Neural progenitor cell (in vitro differentiated cells): ENCODE measurements at places on chromosomes 11 and 22. TPM values are rescaled to one million over a fixed set of nuclear protein-coding genes. Genes with fewer than 3 reads are reported as not detected.
A peak's percentile ranks its signal among the peaks of the same experiment; 100 is the strongest.

The BTBD18 gene
- not detected in 2 replicates for total RNA-seq

The TRIOBP gene
- total RNA-seq, result 25.2 and 51.0 TPM in 2 replicates

The HEPN1 gene
- not detected in 2 replicates for total RNA-seq

The WDR74 gene
- total RNA-seq, result 40.0 and 47.4 TPM in 2 replicates

The KCNK4 gene
- 0.19 TPM in 1 of 2 replicates, not detected in the other for total RNA-seq

The IRAG1 gene
- 5.2 and 5.9 TPM in 2 replicates for total RNA-seq

The GNB1L gene
- total RNA-seq, result 3.0 and 11.6 TPM in 2 replicates

The MS4A6E gene
- total RNA-seq, result not detected in 2 replicates

- H3K4me3 ChIP-seq, result no peak overlapping the region
- H3K36me3 ChIP-seq, result no peaks in the 10 kb centered on the region
- H3K27me3 ChIP-seq, result no peaks in the 10 kb centered on the region
- no peak for DNase-seq
Measured at GRCh38 chr11:116527180-116527991, 245.4 kb downstream of the BUD13 start.

DNA sequence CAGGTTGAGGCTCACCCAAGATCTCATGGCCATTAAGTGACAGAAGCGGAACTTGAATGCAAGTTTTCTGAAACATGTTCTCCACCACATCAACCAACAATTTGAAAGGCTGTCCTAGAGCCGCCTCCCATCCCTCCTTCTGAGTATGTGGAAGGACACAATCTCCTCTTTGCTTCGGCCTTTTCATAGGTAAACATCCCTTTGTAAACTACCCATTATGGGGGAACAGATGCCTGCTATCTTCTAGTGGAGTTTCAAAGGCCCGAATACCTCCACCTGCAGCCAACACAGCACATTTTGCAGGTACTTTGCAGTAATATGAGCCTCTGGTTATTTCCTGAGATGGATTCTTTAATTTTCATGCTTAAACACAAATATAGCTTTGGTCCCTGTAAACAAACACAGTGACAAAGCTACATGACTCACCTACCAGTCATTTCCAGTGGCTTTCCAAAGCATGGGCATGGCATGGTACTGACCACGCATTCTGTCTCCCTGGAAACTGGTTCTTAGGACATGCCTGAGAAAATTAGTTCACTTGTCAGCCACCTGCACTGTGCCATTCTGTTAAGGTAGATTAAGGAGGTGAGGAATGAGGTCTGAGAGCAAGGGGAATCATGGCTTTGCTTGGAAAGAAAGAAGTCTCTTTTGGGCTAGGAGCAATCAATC lies 60.2 kb downstream of the EHF start:
- H3K27ac ChIP-seq, result no peak overlapping the region
- no peak for DNase-seq
- no peaks in the 10 kb centered on the region for H3K27me3 ChIP-seq
- H3K4me1 ChIP-seq, result peaks cover 10% of the 10 kb centered on the region
- no peak overlapping the region for H3K4me3 ChIP-seq

GRCh38 chr11:107472966-107473365 lies 15.3 kb upstream of the CWF19L2 start:
- H3K4me1 ChIP-seq, result no peaks in the 10 kb centered on the region
- H3K4me3 ChIP-seq, result no peak overlapping the region
- no peaks in the 10 kb centered on the region for H3K36me3 ChIP-seq
- no peak for DNase-seq
- no peaks in the 10 kb centered on the region for H3K27me3 ChIP-seq

DNA sequence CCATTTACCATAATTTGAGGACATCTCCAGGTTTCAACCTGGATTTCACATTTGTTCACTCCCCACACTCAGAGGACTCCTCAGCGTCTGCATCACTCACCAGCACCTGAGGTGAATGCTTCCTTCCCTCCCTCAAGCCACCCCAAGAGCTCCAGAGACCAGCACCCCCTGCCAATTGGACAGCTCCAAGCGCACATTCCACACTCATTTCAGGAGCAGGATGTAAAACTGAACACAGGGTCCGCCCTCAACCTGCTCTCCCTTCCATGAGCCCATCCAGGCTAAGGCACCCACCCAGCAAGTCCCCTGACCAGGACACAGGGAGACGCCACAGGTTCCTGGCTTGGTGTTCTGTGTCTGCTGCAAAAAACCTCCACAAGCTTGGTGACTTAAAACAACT lies 3.9 kb downstream of the SCGB1D1 start:
- DNase-seq, result peak; percentile 63
- no peak overlapping the region for H3K27ac ChIP-seq
- H3K36me3 ChIP-seq, result no peaks in the 10 kb centered on the region
- H3K27me3 ChIP-seq, result no peaks in the 10 kb centered on the region
- H3K4me3 ChIP-seq, result no peak overlapping the region

GRCh38 chr22:44003405-44004103 lies 20.5 kb upstream of the PARVB start:
- DNase-seq, result peak; percentile 63
- no peaks in the 10 kb centered on the region for H3K27me3 ChIP-seq
- H3K4me3 ChIP-seq, result no peak overlapping the region
- H3K36me3 ChIP-seq, result no peaks in the 10 kb centered on the region
- no peak overlapping the region for H3K27ac ChIP-seq

- no peak overlapping the region for H3K27ac ChIP-seq
- H3K4me3 ChIP-seq, result no peak overlapping the region
- H3K27me3 ChIP-seq, result no peaks in the 10 kb centered on the region
- DNase-seq, result peak; percentile 58
Measured at GRCh38 chr11:24386546-24387397, 110.1 kb upstream of the LUZP2 start.

- no peaks in the 10 kb centered on the region for H3K36me3 ChIP-seq
- no peaks in the 10 kb centered on the region for H3K4me1 ChIP-seq
- H3K27me3 ChIP-seq, result no peaks in the 10 kb centered on the region
- no peak for DNase-seq
- H3K27ac ChIP-seq, result no peak overlapping the region
- H3K4me3 ChIP-seq, result no peak overlapping the region
Measured at GRCh38 chr11:77253690-77254089, 47.8 kb downstream of the GDPD4 start.

- no peaks in the 10 kb centered on the region for H3K27me3 ChIP-seq
- H3K36me3 ChIP-seq, result no peaks in the 10 kb centered on the region
- H3K4me3 ChIP-seq, result no peak overlapping the region
- H3K27ac ChIP-seq, result no peak overlapping the region
- DNase-seq, result no peak
Measured at GRCh38 chr11:90349731-90350130, 126.9 kb upstream of the CHORDC1 start.

DNA sequence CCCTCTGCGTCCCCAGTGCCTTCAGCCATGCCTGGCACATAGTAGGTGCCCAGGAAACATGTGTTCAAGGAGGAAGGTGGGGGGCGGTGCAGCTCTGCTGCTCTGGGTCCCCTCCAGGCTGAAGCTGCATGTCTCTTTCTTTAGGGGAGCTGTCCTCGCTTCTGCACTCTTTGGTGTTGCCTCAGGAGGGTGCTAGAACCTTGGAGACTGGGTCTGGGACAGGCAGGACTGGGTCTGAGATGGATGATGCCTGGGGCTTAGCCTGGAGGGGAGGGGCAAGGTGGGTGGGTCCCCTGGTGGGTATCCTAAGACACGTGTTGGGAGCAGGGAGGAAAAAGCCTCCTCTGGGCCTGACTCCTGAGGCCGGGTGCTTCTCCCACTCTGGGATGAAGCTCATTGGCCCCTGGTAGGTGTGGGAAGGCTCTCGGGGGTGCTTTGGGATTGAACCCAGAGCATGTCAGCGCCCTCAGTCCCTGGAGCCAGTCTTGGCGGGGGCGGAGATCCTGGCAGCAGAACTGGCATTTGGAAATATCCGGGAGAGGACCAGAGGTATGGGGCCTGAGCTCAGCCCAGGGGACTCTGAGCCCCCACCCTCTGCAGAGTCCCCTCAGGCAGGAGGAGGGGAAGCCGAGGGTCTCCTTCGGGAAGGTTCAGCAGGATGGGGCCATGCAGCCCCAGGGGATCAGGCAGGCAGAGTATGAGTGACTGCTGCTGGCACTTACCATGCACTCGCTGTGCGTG lies 6.7 kb upstream of the GSTP1 start:
- no peaks in the 10 kb centered on the region for H3K36me3 ChIP-seq
- H3K27ac ChIP-seq, result no peak overlapping the region
- no peak overlapping the region for H3K4me3 ChIP-seq
- peaks cover 29% of the 10 kb centered on the region for H3K27me3 ChIP-seq
- no peak for DNase-seq

DNA sequence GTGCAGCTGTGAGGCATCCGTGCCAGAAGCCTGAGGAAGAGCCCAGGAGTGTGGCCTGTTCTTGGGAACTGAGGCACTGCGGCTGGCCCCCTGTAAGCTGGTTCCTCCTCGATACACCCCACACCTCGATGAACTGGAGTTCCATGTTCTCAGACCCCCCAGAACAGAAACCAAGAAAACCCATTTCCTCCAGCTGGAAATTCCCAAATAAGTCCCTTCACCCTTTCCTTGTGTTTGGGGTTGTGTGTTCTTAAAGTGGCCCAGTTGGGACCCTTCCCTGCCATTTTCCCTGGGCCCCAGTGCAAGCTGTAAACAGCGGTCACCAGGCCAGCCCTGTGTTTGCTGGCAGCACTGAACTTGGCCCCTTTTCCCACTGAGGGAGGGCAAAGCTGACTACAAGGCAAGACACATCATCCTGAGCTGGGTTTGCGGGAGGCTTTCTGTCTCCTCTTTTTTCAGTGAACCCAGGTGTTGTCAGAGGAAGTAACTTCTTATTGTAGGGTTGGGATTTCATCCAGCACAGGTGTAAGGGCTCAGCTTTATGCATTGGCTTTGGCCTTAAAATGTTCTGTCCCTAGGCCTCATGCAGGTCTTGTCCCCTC lies 60.1 kb upstream of the MPEG1 start:
- no peak for DNase-seq
- H3K36me3 ChIP-seq, result no peaks in the 10 kb centered on the region
- no peak overlapping the region for H3K27ac ChIP-seq
- no peaks in the 10 kb centered on the region for H3K27me3 ChIP-seq

DNA sequence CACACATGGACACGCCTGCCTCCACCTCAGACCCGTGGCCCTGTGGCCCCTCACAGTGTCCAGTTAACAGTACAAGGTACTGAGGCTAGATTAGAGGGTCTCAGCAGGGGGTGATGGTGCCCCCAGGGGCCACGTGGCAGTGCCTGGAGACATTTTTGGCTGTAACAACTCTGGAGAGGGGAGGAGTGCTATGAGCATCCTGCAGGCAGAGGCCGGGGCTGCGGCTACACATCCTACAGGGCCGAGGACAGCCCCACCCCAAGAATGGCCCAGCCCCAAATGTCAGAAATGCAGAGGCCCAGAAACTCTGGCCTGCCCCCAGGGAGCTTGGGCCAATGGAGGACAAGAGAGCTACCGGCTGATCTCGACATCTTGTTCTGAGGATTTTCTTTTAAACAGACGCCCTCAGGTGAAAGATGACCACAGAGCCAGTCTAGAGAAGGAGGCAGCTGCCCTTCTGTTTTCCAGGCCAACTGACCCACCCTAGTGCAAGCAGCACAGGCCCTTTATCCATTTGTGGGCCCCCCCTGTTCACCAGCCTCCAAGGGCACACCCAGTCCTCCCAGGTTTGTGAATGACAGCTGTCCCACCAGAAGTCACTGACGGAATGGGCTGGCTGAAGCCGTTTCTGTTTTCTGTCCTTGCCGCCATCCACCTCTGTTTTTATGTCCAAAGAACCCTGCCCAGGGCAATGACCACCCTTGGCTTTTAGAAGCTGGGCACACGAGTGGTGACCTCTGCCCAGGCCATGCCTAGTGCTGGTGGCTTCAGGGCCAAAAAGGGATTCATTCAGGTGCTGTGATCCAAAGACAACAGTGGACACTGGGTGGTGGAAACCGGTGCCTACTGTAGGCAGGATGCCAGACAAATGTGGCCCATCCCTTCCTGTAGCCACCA lies 85.2 kb upstream of the LINC01488 start:
- no peak overlapping the region for H3K27ac ChIP-seq
- no peaks in the 10 kb centered on the region for H3K27me3 ChIP-seq
- DNase-seq, result no peak
- H3K36me3 ChIP-seq, result no peaks in the 10 kb centered on the region
- peaks cover 5% of the 10 kb centered on the region for H3K4me1 ChIP-seq

DNA sequence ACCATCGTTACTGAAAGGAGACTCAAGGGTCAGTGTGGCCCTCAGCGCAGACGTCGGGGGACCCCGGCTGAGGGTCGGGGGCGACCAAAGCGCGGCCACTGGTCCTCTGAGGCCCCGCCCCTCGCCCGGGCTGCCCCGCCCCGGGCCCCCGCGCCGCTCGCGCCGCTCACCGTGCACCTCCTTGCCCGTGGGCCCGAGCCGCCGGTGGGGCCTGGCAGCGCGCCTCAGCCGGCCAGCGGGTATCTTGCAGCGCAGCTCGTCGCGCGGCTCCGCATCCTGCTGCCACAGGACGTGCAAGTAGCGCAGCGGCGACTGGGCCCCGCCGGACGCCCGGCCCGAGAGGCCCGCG lies 419 bp downstream of the ANKRD54 start:
- DNase-seq, result no peak
- no peak overlapping the region for H3K27ac ChIP-seq
- H3K4me1 ChIP-seq, result no peaks in the 10 kb centered on the region
- H3K4me3 ChIP-seq, result peak overlapping the region; percentile 62
- no peaks in the 10 kb centered on the region for H3K27me3 ChIP-seq

GRCh38 chr11:11963842-11964773 lies 44.3 kb downstream of the DKK3 start:
- DNase-seq, result no peak
- no peak overlapping the region for H3K4me3 ChIP-seq
- H3K36me3 ChIP-seq, result no peaks in the 10 kb centered on the region
- no peaks in the 10 kb centered on the region for H3K27me3 ChIP-seq

- no peaks in the 10 kb centered on the region for H3K4me1 ChIP-seq
- no peak overlapping the region for H3K27ac ChIP-seq
- no peaks in the 10 kb centered on the region for H3K36me3 ChIP-seq
- H3K27me3 ChIP-seq, result no peaks in the 10 kb centered on the region
- no peak for DNase-seq
Measured at GRCh38 chr11:130634961-130635473, 186.6 kb downstream of the ADAMTS15 start.

DNA sequence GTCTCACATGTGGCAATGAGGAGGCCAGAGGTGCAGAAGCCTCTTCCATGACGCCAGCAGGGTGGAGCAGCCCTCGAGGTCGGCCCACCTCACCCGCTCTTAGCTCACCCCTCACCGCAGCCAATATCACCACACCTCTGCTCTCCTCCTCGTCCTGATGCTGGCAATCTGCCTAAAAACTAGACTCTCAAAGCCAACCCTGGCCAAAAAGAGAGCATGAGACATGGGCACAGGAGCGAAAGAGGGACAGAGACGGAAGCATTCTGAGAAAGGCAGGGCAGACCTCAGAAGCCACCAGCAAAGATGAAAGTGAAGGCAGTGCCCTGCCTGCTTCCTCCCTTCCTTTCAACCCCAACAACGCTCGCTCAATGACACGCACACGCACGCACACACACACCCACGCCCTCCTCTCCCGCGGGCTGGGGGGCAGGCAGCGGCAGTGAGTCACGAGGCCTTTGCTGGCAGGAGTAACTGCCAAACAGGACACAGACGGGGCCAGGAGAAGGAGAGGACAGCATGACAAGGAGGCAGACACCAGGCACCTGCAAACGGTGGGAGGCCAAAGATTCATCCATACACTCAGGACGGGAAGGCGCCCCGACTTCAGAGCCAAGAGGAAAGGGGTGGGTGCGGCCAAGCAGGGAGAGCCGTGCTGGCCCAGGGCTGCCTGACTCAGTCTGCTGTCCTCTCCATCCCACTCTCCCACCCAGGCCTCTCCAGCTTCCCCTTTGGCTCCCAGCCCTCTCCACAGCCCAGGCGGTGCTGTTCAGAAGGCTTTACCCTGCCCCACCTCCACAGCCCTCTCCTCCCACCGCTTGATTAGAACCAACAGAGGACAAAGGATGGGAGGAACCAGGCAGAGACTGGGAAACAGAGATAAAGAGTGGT lies 11.4 kb downstream of the IGSF9B start:
- DNase-seq, result no peak
- H3K36me3 ChIP-seq, result no peaks in the 10 kb centered on the region
- H3K27ac ChIP-seq, result no peak overlapping the region
- H3K4me3 ChIP-seq, result no peak overlapping the region
- H3K4me1 ChIP-seq, result peaks cover 43% of the 10 kb centered on the region
